ENCODE measurements at places on chromosomes 6 and 20.

GRCh38 chr20:24620937-24621519 is 151.6 kb downstream of the SYNDIG1 start:
- DNase-seq = no peak

GRCh38 chr6:167130008-167130677 is 7.2 kb downstream of the CCR6 start:
- no peak for DNase-seq

GRCh38 chr6:163260911-163261310 is 153.6 kb upstream of the QKI start:
- no peak for DNase-seq

- DNase-seq = no peak
Measured at GRCh38 chr6:110412360-110412759, 3.0 kb downstream of the DDO start.

DNA sequence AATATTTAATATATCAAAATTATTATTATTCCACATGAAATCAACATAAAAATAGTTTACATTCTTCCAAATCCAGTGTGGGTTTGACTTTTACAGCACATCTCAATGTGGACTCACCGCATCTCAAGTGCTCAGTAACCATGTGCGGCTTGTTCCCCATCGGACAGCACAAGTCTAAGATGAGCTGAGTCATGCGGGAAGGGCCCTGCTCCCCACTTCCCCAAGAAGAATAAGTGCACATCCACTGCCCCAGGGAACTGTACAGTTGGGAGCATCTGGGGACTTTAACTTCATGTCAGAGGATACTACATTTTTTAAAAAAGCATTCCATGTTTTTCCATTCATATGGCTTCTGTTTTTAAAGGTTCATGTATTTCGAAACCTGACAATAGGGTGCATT is 325.6 kb downstream of the BTBD3 start:
- no peak for DNase-seq

DNA sequence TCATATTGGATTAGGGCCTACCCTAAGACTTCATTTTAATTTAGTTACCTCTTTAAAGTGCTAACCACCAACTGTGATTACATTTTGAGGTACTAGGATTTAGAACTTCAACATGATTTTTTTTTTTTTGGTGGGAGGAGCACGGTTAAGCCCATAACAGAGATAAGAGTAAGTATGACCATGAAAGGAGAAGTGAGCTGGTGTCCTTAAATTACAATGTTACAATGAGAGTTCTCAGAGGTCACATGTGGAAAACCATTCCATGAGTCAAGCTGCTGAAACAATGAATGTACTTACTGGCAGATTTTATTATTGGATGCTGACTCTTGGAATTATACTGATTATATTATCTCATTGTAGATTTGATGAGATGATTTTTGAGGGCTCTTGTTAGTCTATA is 779.3 kb upstream of the CITED2 start:
- no peak for DNase-seq

DNA sequence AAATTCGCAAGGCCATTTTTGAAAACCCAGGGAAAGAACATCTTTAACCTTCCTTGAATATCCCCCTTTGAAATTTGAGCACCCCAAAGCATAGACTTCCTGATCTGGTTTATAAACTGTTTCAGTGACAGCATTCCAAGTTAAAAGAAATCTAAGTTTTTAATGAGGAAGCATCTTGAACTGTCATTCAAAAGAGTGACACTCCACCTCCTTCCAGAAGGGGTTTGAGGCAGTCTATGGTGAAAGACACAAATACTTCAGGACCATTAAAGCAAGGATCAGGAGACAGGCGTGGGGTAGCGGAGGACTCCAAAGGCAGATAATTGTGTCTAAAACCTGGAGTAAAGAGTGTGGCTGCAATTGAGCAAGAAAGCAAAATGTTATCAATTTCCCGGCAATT is 691 bp downstream of the GHRH start:
- no peak for DNase-seq
